ENCODE measurements at places on chromosomes 4 and X. TPM values are rescaled to one million over a fixed set of nuclear protein-coding genes. Genes with fewer than 3 reads are reported as not detected.

GRCh38 chr4:68310651-68311247 lies 39.1 kb downstream of the YTHDC1 start:
- no peak for DNase-seq

GRCh38 chrX:115499112-115499805 lies 61.7 kb upstream of the PLS3 start:
- DNase-seq, result no peak

DNA sequence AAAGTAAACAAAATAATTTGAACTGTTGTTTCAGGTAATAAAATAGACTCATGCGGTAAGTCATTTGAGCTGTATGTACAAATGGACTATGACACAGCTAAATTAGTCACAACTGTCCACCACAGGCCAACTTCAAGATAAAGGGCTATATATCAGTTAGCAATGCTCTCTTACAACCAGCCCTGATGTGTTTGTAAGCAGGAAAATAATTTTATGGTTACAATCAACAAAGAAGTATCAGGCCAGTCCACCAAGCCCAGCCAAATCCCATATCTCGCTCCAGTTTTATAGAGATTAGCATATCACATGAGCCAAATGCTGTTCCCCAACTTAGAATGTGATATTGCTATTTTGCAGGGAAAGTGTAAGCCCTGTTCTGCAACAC lies 511 bp upstream of the DUSP21 start:
- DNase-seq, result no peak

DNA sequence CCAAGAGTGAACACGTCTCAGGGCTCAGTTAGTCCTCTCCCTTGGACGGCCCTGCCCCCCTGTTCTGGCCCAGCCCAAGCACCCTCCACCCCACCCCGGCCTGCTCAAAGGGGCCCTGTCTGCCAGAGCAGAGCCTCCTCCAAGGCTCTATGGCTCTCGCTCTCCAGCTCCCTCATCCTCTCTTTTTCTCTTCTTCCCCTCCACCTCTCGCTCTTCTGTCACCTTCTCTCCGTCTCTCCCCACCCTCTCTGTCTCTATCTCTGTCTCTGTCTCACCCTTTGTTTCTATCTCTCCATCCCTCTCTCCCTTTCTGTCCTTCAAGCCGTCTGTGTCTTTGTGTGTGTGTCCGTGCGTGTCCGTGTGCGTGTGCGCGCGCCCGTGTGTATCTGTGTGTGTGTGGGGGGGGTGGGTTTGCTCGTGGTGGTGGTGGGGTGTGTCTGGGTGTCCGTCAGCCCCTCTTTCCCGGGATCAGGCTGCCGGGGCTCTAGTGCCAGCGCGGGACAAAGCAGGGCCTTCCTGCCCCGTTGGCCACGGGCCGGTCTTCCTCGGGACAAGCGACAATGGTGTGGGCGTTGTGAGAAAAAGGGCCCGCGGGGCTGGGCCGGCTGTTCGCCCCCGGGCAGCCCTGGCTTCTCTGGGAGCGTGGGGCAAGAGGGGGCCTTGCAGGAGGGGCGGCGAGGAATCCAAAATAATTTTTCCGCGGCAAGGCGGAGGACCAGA lies 8.7 kb downstream of the FRG2 start:
- no peak for DNase-seq

- no peak for DNase-seq
Measured at GRCh38 chr4:39994406-39994805, 16.7 kb upstream of the PDS5A start.

DNA sequence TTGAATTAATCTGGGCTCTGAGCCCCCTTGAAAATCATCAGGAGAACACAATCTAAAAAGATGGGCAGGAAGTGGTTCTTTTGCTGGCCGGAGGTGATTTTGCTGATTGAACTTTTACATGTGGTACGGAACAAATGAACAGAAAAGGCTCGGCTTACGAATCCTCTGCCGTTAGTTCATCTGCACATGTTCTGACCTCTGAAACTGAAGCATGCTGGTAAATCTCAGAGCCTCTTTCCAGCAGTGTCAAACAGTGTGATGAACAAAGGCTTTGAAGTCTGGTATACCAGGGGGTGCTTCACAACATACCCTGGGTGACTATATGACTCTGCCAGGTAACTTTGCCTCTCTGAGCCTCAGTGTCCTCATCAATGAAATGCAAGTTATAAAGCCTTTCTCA lies 194.2 kb upstream of the C1QTNF7 start:
- DNase-seq, result peak; percentile 20

GRCh38 chr4:37540486-37540885 lies 145.7 kb downstream of the RELL1 start:
- no peak for DNase-seq

- DNase-seq, result no peak
Measured at GRCh38 chr4:105274504-105274903, 127.8 kb downstream of the TET2 start.

DNA sequence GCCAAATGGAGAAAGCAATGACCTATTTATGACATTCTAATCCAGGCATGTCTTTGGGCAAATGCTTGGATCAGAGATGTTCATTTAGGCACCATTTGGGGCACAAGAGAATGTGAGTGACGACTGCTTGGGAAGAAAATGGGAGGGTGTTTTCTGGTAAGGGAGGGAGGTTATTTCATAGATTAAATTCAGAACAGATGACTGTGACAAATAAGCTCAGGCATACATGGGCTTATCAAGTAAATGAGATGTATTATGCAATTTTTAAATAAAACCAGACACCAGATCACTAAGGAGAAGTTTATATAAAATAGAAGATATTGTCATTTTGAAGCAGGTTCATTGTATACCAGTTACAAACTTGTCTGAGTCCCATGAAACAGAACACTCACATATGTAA lies 71.4 kb upstream of the UGT8 start:
- DNase-seq, result no peak

GRCh38 chrX:109218761-109219160 lies 263.1 kb downstream of the GUCY2F start:
- DNase-seq, result no peak

- no peak for DNase-seq
Measured at GRCh38 chr4:173506597-173507211, 23.3 kb downstream of the HAND2 start.

GRCh38 chrX:75155447-75155826 lies 646 bp downstream of the ABCB7 start:
- DNase-seq, result no peak

DNA sequence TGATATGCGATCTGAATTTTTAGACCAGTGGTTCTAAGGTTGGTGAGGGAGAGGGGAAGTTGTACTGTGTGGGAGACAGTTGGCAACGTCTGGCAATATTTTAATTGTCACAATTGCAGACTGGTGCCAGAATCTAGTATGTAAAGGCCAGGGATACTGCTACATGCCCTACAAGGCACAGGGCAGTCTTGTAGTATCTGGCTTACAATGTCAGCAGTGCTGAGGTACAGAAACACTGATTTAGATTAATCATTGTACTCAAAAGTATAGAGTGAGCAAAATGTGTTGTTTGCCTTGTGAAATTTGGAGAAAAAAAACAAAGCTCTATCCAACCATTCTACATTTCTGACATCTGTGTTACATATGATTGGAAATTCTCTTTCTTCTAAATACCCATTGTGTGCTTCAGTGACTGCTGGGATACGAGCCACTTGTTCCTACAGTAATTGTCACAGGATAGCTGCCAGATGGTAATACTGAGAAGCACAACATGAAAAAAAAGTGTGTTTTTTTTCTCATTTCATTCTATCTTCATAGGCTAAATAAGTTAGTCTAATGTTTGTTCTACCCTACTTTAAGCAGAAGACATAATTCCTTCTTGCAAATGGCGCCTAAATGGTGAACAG lies 526.7 kb upstream of the AGA start:
- DNase-seq, result no peak

GRCh38 chr4:107725281-107725859 lies 5.3 kb upstream of the PAPSS1 start:
- no peak for DNase-seq

- DNase-seq, result no peak
Measured at GRCh38 chrX:39679497-39680157, 418.1 kb downstream of the BCOR start.

GRCh38 chr4:139556724-139557555 lies 921 bp upstream of the SETD7 start:
- peak; percentile 44 for DNase-seq

- DNase-seq, result no peak
Measured at GRCh38 chrX:154549766-154550165, 2.3 kb downstream of the IKBKG start.

DNA sequence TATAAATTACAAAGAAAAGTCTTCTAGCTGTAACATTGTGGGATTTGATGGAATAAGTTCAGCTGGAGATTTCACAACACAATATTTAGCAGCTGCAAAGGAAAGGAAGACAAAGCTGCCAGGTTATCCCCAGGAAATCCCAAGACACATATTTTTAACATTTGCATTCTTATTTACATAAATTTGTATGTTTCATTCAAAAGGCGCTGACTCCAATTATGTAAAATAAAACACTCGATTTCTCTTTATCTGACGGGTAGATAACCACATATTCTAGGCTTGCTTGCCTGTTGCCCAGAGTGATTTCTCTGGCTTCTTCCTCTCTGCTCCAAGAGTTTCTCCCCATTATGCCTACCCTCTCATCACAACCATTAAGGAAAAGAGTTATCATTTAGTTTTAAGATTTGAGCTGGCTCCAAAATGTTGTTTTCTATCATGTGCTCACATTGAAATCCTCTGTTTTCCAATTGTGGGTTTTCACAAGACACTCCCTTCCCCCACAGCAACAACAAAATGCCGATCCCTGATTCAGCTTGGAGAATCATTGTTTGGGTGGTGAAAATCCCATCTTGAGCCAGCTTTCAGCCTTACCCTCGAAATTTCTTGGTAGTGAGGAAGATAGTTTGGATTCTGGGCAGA lies 128.2 kb upstream of the RASGEF1B start:
- no peak for DNase-seq

GRCh38 chrX:151523351-151523750 lies 40.1 kb upstream of the PASD1 start:
- no peak for DNase-seq

Gene TSPAN7
- not detected for total RNA-seq

Gene C1QTNF7
- not detected for total RNA-seq

Gene PCDH19
- not detected for total RNA-seq

Gene NUDT10
- 0.64 TPM for total RNA-seq

Gene ATP8A1
- total RNA-seq, result 19.7 TPM

Gene TEC
- 2.4 TPM for total RNA-seq

Gene GAGE2A
- total RNA-seq, result not detected

Gene TSPAN6
- not detected for total RNA-seq

Gene HPGD
- total RNA-seq, result 0.48 TPM

Gene MBNL3
- total RNA-seq, result 16.2 TPM

Gene GLRA3
- not detected for total RNA-seq
